Neuronal stem cell (in vitro differentiated cells): ENCODE measurements at places on chromosomes 2 and 18.

GRCh38 chr2:42494355-42495233 is 812 bp upstream of the KCNG3 start:
- DNase-seq = peak; percentile 80

- DNase-seq = no peak
Measured at GRCh38 chr2:65751408-65751807, 319.0 kb upstream of the SPRED2 start.

GRCh38 chr18:32040936-32041335 is 22.3 kb downstream of the RNF125 start:
- no peak for DNase-seq

GRCh38 chr2:9765611-9766531 is 77.4 kb upstream of the TAF1B start:
- no peak for DNase-seq
